ENCODE measurements at places on chromosomes 16 and 17. TPM values are rescaled to one million over a fixed set of nuclear protein-coding genes. Genes with fewer than 3 reads are reported as not detected.

Gene LAT
- total RNA-seq = 6.7 TPM

Gene KCNH6
- total RNA-seq = not detected

Gene TMEM238L
- total RNA-seq = not detected

Gene TMEM92
- total RNA-seq = 0.09 TPM

Gene RDM1
- not detected for total RNA-seq

Gene SDR42E2
- not detected for total RNA-seq

Gene STH
- not detected for total RNA-seq

Gene CDH5
- 14.2 TPM for total RNA-seq

Gene CMTM2
- total RNA-seq = not detected

Gene CTRB1
- total RNA-seq = not detected

Gene CDYL2
- total RNA-seq = 2.9 TPM

Gene SLC25A10
- 22.4 TPM for total RNA-seq

Gene MMP25
- total RNA-seq = not detected

Gene EIF3C
- 166 TPM for total RNA-seq

Gene CCL23
- total RNA-seq = not detected

Gene PRR29
- 3.8 TPM for total RNA-seq

Gene LGALS9
- 0.17 TPM for total RNA-seq

Gene SLC16A6
- total RNA-seq = not detected

Gene ATXN2L
- total RNA-seq = 48.3 TPM

Gene C17orf58
- total RNA-seq = 21.3 TPM

Gene NUPR1
- total RNA-seq = 72.5 TPM

Gene HOXB2
- total RNA-seq = 20.5 TPM

Gene SHBG
- 0.12 TPM for total RNA-seq

Gene LITAFD
- total RNA-seq = not detected

Gene IGFBP4
- 471 TPM for total RNA-seq

Gene BTBD17
- not detected for total RNA-seq

Gene PTX4
- total RNA-seq = 1.9 TPM

All from pericardium fibroblast (primary cell).